Activated T-helper 1 cell treated with anti-CD3 and anti-CD28 coated beads, Interleukin-12 subunit alpha, Interleukin-12 subunit beta, Interleukin-2, Interleukin-4 antibody, amounts not matched to agents 30 ng/mL and 10 ng/mL and 1 ng/mL, durations not matched to agents 14 hours and 24 hours and 36 hours (primary cell): ENCODE measurements at places on chromosomes 7 and 10.

GRCh38 chr7:158366346-158366745 lies 221.3 kb downstream of the PTPRN2 start:
- no peak for DNase-seq

DNA sequence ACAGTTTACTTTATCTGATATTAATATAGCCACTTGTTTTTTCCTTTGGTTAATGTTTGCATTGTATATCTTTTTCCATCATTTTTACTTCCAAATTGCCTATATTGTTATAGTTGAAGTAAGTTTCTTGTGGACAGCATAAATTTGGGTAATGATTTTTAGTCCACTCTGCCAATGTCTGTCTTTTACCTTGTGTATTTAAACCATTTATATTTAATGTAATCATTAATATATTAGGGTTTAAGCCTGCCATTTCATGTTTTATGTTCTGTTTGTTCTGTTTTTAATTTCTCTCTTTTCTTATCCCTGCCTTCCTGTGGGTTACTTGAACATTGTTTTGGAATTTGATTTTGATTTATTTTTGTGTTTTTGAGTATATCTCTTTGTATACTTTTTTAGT lies 12.8 kb upstream of the NOD1 start:
- DNase-seq, result no peak

- DNase-seq, result no peak
These were observed 106.8 kb downstream of the SRPK2 start for GRCh38 chr7:105281966-105282365.

GRCh38 chr7:138350701-138351357 lies 109.2 kb upstream of the TRIM24 start:
- DNase-seq, result no peak

GRCh38 chr10:86535132-86535882 lies 13.7 kb upstream of the WAPL start:
- no peak for DNase-seq

GRCh38 chr10:133349577-133350011 lies 2.4 kb downstream of the PRAP1 start:
- no peak for DNase-seq
